ENCODE measurements at places on chromosomes 2 and 18.

GRCh38 chr2:222307143-222307756 lies 8.5 kb upstream of the PAX3 start:
- no peak for DNase-seq

DNA sequence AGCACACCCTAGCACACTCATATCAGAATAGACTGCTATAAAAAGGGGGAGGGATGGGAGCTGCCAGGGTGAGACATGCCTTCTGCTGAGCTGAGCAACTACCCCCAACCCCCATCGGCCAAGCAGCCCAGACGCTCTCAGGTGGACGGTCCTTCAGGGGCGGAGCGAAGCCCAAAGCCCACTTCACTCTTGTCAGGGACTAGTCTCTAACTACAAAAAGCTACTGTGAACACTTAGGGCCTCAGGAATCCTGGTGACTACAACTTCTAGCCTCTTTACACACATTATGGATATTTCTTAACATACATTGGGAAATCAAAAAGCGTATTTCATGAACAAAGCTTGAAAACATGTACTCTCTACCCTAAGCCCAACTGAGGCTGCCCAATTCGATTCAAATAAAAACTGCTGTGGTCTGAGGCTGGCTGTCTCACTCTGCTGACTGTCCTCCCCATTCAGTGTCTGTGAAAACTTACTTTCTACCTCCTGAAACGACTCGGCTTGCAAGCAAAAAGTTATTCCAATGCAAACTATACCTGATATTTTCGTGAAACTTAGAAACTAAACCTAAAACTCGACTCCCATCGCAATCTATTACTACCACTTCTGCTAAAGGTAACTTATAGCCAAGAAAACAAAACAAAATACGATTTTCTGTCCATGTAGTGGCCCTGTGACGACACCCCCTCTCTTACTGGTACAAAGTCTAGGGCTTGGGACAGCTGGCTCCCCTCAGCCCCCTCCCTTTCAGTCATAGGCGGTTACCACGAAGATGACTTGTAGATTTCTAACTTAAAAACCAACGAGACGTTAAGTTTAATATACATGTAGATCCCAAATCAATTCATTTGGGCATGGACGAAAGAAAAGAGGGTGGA lies 1.2 kb downstream of the SERTAD2 start:
- DNase-seq = no peak

GRCh38 chr18:34548973-34549294 lies 161.2 kb upstream of the DTNA start:
- DNase-seq = no peak

DNA sequence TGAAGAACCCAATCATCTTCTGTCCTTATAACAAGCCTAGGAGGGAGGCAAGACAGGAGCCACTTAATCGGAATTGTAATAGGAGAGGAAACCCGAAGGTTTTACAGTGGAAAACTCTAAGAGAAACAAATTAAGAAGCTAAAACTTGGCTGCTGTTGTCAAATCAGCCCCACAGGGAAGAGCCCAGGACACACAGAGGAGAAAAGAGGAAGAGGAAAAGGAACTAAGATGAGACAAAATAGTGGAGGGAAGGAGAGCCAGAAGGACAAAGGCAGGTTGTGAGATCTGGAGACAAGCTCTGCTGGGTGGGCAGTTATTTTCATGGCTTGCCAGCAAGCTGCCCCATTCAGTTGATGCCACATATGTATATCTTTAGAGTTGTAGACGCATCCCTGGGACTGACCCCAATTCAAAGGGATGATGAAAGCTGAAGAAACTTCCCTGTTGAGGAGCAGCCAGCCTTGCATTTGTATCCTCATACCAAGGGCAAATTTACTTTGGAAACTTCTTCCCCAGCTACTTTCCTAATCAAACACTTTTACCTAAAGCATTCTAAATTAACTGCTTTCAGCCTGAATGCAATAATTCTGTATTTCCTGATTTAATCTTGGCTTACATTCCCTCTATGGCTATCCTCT lies 499.8 kb upstream of the MEIS1 start:
- DNase-seq = no peak

GRCh38 chr2:63871864-63872263 lies 30.2 kb downstream of the UGP2 start:
- no peak for DNase-seq

GRCh38 chr2:170411660-170412059 lies 233.7 kb downstream of the MYO3B start:
- DNase-seq = no peak

GRCh38 chr2:176140513-176141317 lies 10.6 kb upstream of the HOXD4 start:
- DNase-seq = peak; percentile 41

DNA sequence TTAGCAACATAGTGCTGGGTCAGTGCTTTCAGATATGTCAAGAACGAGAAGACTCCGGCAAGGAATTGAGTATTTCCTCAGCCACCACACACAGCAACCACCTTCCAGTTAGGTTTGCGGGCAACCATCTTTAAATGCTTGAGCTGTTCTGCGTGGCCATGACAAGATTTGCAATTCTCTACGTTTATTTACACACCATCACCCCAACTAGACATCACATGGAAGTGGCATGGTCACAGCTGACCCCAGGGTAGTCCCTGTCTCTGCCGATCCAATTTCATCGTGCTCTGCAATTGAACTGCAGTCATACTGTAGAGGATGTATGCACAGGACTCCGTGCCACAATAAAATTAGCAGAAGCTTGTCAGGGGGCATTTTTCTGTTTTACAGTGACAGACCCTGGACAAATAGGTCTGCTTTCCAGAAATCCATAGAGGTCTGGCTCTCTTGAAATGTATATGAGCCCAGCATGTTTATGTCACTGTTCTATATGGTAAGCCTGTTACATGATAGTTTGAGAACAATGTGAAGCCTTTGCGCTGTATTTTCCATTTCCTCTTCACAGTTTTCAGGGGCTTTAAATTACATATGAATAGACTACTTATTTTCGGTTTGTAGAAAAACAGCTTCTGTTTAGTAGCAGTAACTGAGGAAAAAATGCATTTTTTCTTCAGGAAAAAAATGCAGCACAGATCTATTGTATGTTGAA lies 605.2 kb downstream of the NR4A2 start:
- no peak for DNase-seq

DNA sequence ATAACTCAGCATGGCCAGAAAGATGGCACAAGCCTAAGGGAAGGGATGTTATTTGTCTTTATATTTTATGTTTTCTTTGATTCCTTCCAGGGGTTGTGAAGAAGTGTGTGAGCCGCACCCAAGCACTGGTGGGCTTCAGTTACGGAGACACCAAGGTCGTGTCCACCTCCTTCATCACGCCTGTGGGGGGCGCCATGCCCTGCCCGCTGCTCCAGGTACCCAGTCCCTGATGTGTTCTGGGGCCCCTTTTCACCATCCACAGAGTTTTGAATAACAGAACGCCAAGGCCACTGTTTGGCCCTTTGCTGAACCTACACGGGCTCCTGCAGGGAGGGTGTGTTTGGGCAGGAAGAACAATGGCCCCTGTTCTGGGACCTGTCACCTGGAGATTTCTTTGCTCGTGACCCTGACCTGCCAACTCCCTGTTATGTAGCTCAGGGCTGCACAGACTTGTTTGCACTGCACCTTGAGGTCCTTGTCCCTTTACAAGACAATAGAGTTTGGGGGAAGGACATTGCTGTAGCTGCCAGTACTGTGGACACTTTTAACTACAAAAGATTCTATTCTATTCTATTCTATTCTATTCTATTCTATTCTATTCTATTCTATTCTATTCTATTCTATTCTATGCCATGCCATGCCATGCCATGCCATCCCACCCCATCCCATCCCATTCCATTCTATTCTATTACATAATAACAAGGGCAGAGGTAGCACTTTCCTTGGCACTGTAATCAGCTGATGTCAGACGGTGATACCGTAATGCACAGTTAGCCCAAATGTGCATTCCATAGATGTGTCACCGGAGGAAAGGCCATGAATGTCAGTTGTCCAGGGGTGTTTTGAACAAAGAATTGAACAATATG lies 48.2 kb upstream of the CNGA3 start:
- DNase-seq = no peak

DNA sequence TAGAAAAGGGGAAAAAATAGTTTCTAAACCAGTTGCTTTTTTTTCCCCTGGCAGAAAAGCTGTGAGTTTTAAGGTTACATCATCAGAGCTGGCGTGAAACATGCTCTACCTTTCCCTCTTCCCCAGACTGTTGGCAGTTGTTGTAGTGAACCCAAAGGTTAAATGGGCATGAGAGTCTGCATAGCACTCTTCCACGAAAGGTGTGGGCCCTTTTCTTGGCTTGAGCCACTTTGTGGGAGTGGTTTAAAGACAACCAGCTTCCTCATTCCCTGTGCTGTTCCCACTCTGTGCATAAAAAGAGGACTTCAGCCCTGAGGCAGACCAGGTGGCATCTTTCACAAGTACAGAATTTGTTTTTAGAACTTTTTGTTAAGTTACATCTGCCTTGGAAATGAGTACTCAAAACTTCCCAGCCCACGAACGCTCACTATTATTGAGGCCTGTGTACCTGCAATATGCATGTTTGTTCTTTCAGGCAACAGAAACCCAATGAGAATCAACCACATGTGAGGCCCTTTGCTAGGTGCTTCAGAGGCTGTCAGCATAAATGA lies 243.8 kb downstream of the BABAM2 start:
- DNase-seq = no peak

GRCh38 chr2:74778381-74779264 lies 55.3 kb upstream of the HK2 start:
- DNase-seq = no peak

DNA sequence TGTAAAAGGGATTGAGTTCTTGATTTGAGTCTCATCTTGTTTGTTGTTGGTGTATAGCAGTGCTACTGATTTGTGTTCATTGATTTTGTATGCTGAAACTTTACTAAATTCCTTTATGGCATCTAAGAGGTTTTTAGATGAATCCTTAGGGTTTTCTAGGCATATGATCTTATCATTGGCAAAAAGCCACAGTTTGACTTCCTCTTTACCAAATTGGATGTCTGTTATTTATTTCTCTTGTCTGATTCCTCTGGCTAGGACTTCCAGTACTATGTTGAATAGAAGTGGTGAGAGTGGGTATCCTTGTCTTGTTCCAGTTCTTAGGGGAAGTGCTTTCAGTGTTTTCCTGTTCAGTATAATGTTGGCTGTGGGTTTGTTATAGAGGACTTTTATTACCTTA lies 4.8 kb downstream of the ANKAR start:
- no peak for DNase-seq

DNA sequence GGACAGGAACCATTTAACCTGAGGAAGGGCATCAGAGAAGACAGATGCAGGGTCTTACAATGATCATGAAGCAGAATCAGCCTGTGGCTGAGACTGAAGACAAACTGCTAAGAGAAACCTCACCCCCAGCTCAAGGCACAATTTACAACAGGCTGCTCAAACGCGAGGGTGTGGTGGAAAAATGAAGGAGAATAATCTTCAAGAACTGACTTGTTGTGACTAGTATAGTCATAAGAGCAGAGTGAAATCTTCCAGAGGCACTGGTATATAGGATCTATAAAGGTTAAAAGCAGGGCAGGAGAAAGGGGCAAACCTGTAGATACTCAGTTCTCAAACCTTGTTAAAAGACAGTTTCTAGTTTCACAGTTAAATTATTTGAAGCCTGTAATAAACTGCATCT lies 1155.8 kb upstream of the TMEFF2 start:
- DNase-seq = no peak

GRCh38 chr2:32930436-32930835 lies 16.3 kb upstream of the LTBP1 start:
- DNase-seq = no peak

DNA sequence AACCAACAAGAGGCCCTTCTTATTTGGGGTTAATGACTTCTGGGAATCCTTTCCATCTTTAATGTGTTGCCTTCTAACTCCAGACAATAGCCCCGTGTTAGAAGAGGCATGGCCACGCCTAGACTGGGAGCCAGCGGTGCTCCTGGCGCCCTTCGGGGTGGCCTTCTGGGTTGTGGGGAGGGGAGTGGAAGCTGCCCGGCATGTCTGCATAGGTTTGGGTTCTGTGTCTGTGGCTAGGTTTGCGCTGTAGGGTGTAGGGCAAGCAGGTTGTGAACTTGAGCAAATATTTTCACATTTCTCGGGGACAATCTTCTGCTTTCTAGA lies 40.4 kb downstream of the CELF4 start:
- no peak for DNase-seq

DNA sequence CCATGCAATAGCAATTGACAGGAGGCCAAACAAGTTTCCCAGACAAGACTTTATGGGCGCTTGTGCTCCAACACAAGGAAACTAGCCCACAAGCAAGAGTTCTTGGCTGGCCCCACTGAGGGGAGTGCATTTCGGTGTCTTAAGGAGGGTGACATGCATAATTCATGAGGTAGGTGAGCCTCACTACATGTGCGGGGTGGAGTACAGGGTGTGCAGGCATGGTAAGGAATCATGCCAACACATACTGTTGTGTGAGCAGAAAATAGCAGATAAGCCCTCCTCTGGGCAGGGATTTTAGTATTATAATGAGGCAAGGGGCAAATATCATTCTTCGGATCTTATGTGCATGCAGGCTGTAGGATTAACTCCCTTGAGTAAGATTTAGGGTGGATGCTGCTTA lies 78.7 kb upstream of the SLC1A4 start:
- no peak for DNase-seq

DNA sequence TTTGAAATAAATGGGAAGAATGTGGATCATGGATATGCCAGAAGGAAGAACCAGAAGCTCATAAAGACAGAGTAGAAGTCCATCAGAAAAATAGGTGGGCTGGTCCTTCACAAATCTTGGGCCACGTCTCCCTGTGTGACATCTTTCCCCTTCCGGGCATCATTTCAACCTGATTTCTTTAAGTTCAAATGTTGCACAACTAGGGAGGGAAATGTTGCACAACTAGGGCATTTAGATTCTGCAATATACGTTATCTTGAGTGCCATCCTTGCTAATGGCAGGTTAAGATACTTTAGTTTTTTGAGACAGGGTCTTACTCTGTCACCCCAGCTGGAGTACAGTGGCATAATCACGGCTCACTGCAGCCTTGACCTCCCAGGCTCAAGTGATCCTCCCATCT lies 129.6 kb downstream of the CERS6 start:
- DNase-seq = no peak

GRCh38 chr2:231604101-231604684 lies 11.5 kb downstream of the TEX44 start:
- no peak for DNase-seq

- no peak for DNase-seq
Observed at GRCh38 chr2:39424951-39425350, 12.1 kb downstream of the MAP4K3 start.

DNA sequence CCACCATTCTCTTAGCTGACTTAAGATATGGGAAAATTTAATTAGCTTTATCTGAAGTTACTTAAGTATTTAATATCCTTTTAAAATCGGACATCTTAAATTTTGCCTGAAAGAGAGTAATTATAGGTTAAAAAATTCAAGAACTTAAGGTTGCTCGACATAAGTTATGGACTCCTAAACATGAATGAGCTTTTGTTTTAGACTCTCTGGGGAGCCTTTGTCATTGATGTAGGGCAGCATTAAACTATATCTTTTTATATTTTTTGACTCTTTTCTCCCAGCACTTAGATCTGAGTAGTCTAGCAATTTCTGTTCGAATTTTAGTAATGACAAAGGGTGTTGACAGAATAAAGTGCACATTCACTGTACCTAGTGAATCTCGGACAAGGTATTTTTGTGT lies 4.7 kb downstream of the PHLPP1 start:
- no peak for DNase-seq

GRCh38 chr2:8885449-8886201 lies 48.2 kb upstream of the KIDINS220 start:
- no peak for DNase-seq

- DNase-seq = no peak
Observed at GRCh38 chr2:32502941-32503340, 124.9 kb upstream of the TTC27 start.

GRCh38 chr18:69958422-69958821 lies 10.7 kb upstream of the CD226 start:
- DNase-seq = no peak

GRCh38 chr18:62763101-62763521 lies 47.8 kb downstream of the PHLPP1 start:
- no peak for DNase-seq

Data from stimulated activated CD8-positive, alpha-beta memory T cell treated with anti-CD3 and anti-CD28 coated beads, Interleukin-12 subunit alpha, Interleukin-12 subunit beta, amount 100 ng/mL, for 1 hour (primary cell).